ENCODE measurements at places on chromosomes 1 and 21.

GRCh38 chr1:236063919-236064673 lies 794 bp downstream of the NID1 start:
- peak; percentile 75 for DNase-seq

GRCh38 chr1:235401251-235401650 lies 34.0 kb downstream of the TBCE start:
- peak; percentile 16 for DNase-seq

- DNase-seq, result no peak
Observed at GRCh38 chr1:199936441-199936840, 91.1 kb upstream of the NR5A2 start.

DNA sequence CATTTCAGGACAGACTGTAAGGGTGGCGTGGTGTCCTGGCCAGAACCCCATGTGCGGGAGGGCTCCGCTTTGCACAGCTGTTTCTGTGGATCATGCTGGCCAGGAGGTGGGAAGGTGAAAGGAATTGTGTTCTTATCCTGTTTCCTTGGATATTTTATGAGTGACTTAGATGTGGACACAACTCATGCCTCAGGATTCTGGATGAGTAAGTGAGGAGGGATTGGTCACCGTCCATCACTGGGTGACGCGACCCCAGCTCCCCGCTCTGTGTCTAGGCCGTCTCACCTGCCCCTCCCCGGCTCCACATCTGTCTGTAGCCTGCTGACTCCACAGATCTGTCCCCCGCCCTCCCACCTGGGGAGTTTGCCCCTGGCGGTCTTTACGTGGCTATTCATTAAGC lies 48.8 kb downstream of the PIK3CD start:
- DNase-seq, result peak; percentile 91

DNA sequence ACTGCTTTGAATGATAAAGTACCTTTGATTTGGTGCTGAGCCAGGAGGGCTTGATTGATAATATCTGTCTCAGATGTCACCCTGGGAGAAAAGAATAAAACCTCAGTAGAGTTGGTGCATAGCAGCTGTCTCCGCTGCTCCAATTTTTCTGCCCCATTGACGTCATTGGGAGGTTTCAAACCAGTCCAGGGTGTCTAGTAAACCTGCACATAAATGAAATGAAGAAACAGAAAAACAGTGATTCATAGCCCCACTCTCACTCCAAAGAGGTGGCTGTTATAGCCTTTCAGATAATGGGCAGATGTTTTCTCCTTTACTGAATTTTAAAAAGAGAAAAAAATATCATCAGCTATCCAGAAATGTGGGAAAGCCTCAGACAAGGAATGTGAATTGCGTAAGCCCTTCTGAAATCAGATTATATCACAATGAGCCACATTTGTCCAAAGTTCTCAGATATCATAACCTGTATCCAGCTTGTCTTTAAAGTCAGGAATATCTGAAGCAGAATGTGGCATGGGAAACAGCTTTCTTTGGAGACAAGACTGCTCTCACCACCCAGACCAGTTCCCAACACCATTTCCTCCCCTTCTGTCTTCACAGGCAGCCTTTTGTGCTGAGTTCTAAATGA lies 351.3 kb upstream of the SGIP1 start:
- DNase-seq, result peak; percentile 81

DNA sequence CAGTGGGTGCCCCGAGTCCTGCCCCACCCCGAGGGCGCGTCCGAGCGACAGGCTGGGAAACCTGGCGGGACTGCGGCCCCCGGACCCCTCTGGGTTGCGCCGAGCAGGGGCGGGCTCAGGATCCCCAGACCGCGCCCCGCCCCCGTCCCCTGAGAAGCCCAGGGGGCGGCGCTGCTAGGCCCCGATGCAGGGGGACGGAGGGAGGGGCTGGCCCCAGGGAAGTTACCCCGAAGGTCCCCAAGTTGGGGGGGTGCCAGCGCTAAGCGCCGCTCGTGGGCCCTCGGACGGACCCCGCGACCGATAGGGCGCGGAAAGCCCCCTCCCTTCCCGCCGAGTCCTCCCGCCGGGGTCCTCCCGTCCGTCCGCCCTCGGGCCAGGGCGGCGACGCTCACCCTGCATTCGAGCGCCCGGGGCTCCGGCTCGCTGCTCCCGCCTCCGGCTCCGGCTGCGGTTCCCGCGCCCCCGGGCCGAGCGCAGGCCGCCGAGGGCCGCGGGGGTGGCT lies 414 bp downstream of the GPR153 start:
- DNase-seq, result peak; percentile 45

GRCh38 chr1:219587801-219588561 lies 24.9 kb downstream of the ZC3H11B start:
- DNase-seq, result peak; percentile 55

GRCh38 chr1:78005448-78005722 lies 646 bp downstream of the DNAJB4 start:
- no peak for DNase-seq

- DNase-seq, result no peak
Observed at GRCh38 chr1:17091252-17091651, 28.0 kb downstream of the PADI2 start.

- DNase-seq, result no peak
Observed at GRCh38 chr1:205118752-205119151, 3.0 kb downstream of the RBBP5 start.

- DNase-seq, result no peak
Observed at GRCh38 chr1:240362826-240363225, 249.1 kb downstream of the GREM2 start.

DNA sequence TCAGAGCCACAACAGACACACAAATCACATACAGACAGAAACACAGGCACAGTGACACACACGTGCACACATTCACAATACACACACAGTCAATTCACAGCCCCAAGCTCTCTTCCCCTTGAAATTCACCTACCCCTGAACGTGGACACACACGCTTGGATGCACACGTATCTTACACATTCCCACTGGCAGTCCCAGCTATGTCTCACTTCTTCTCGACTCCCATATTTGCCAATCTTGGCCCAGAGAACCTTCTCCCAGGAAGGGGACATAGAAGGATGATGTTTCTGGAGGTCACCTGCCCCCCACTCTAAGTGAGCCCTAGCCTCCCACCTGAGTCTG lies 1.6 kb downstream of the CRYBG2 start:
- DNase-seq, result no peak

GRCh38 chr1:224929335-224930237 lies at the start of gene DNAH14:
Gene DNAH14 (plus strand): TSS chr1:224929675. CDS start chr1:224952703, 23,028 bp downstream.
- DNase-seq, result peak; percentile 84

DNA sequence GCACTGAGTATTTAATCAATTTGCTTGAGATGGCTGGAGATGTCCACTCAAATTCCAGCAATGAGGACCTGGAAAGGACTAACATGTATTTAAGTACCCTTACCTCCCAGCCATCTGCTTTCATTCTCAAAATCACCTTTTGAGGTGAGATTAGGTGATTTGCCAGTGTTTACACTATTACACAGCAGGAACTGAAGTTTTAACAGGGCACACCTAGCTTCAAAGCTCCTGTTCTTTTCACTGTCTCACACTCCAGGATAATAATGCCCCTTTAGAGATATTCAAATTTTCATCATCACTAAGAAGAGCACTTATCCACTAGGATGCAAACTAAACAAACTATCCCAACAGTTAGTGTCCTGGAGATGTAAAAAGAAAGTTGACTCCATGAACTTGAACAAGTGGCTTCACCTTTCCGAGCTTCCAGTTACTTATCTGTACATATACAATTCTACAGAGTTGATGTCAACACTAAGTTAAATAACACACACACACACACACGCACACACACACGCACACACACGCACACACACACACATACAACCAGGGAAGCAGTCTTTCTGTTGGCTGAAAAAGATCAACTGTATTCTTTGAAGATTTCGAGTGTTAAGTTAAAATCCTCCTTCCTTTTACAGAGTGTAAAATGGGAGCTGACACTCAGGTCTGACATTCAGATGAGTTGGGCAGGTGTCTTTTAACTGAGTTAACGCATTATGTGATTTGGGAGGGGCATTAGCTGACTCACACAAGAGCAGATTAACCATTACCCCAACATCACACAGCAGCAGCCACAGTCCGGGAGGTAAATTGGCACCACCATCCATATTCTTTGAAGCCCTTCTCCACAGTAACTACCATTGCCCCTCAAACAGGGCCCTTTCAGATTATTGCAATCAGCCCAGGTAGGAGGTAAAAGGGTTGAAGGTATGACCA lies 15.5 kb upstream of the JAK1 start:
- DNase-seq, result no peak

DNA sequence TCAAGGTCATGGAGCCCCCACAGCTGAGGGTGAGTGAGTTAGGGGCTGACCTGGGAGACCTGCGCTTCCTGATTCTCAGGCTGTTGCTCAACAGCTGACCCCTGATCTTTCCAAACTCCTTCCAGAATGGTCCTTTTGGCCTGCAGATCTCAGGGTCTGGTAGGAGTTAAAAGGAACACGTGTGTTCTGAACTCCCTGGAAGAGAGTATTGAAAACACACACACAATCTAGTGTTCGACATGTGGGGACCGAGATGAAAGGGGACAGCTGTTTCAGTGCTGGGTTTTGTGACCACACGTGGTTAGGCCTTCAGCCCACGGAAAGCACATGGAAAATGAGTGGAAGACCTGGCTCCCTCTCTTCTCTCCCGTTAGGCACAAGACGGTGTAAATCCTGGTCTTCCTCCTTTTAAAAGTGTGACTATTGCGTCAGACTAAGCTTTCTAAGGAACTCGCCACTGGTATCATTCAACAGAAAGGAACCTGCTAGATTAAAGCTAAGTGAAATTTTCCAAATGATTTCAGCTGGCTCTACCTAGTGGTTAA lies 49.6 kb downstream of the RUNX1 start:
- no peak for DNase-seq

DNA sequence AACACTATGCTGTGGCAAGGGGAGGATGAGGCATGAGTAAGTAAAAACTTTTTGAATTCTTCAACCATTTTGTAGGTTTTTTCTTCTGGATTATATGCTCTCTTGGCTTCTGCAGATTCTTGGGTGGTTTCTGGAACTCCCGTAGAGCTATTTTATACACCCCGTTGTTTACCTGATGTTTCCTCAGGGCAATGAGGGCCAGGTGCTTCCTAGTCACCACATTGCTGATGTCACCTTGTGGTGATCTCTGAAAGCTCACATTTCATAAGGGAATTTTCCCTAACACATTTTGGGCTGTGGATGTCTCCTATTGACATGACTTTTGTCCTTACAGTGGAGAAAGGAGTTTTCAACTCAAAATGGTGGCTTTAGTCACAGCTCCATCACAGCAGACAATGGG lies 356.6 kb downstream of the PLA2G4A start:
- no peak for DNase-seq

GRCh38 chr1:29889776-29890175 lies 653.5 kb downstream of the PTPRU start:
- no peak for DNase-seq

DNA sequence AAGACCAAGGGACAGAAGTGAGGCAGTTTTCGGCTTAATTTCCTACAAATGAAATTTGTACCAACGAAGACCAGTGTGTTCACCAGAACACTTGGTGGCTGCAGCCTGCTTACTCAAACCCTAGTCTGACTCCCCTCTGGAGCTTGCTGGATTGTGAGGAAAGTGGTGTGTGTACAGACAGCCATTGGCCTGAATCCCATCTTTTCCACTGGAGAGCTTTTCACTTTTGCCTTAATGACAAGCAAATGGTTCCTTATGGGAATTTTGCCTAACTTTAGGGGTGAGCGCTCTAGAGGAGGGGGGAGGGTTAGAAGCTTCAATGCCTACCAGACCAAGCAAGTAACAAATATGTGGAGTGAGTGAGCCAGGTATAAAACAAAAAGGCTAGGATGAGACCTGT lies 17.3 kb downstream of the METTL13 start:
- DNase-seq, result no peak

- DNase-seq, result peak; percentile 50
Observed at GRCh38 chr1:23126801-23127200, 41.9 kb downstream of the LUZP1 start.

- no peak for DNase-seq
Observed at GRCh38 chr1:45621501-45621836, 2.4 kb downstream of the CCDC17 start.

GRCh38 chr1:192445241-192445640 lies 128.4 kb downstream of the RGS21 start:
- no peak for DNase-seq

- DNase-seq, result no peak
Observed at GRCh38 chr1:118995312-118996016, 7.3 kb upstream of the TBX15 start.

- no peak for DNase-seq
Observed at GRCh38 chr1:31517301-31517700, 59.0 kb upstream of the TINAGL1 start.

GRCh38 chr1:1421147-1421906 lies at the start of gene ANKRD65:
Gene ANKRD65 (minus strand): TSS chr1:1421276. CDS start chr1:1421005, 271 bp downstream.
- no peak for DNase-seq

DNA sequence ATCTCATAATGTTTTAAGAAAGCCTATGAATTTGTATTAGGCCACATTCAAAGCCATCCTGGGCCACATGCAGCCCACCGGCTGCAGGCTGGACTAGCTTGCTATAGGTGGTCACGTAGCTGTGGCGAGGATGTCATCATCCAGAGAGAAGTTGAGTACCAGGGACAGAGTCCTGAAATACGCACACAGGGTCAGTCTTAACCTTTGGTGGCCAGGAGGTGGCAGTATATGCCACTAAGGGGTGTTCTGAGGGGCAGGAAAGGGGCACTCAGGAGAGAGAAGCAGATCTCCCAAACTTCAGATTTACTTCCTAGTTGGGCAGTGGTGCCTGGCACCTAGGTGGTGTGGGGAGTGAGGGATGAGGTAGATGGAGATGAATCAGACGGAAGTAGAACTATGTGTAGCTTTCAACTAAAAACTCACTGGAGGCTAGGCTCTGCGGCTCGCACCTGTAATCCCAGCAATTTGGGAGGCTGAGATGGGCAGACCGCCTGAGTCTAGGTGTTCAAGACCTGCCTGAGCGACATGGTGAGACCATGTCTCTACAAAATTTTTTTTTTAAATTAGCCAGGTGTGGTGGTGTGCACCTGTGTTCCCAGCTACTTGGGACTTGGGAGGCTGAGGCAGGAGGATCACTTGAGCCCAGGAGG lies 16.3 kb upstream of the CDK18 start:
- DNase-seq, result peak; percentile 62

DNA sequence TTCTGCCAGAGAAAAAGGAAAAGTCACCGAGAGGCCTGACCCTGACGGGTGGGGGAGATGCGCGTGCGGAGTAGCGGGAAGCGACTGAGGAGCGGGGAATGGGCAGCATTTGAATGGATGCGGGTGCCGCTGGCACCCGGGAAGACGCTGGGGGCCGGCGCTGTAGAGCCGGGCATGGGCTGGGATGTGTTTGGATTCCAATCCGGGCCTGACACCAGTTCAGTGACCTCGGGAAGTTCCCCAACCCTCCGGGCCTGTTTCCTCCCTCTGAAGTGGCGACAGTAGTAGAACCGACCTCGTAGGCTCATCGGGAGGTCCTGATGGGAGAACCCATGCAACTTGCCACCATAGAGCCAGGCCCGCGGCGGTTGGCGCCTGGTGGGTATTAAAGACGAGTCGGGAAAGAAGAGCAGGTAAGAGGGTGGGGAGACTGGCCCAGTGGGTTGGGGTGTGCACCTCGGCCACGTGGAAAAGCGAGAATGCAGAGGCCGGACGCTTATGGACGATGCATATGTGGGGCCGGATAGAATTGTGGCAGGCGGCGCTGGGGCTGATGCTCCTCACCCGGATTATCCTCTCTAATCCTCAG lies 642 bp upstream of the SLC16A1 start:
- DNase-seq, result no peak

Data from EL (cell line).